Neural crest cell (in vitro differentiated cells): ENCODE measurements at places on chromosomes 3 and 15. TPM values are rescaled to one million over a fixed set of nuclear protein-coding genes. Genes with fewer than 3 reads are reported as not detected.

GRCh38 chr15:84908564-84908963 is 24.1 kb downstream of the SLC28A1 start:
- no peak for DNase-seq

DNA sequence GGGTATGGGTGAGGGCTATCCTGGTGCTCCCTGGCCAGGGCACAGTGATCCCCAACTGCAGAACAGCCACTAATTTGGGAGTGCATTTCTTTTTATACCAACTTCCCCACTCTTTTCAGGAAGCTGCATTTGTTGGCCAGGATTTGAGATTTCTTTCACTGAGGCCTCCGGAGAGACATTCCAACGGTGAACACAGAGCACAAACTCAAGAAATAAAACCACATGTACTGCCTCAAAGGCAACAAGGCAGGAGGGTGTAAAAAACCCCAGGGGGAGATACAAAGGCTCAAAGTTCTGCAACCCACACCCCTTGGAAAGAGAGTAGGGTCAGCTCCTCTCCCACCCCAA is 65.3 kb downstream of the CPN2 start:
- DNase-seq, result no peak

GRCh38 chr3:9862391-9863057 is 17.5 kb downstream of the CIDEC start:
- peak; percentile 63 for DNase-seq

DNA sequence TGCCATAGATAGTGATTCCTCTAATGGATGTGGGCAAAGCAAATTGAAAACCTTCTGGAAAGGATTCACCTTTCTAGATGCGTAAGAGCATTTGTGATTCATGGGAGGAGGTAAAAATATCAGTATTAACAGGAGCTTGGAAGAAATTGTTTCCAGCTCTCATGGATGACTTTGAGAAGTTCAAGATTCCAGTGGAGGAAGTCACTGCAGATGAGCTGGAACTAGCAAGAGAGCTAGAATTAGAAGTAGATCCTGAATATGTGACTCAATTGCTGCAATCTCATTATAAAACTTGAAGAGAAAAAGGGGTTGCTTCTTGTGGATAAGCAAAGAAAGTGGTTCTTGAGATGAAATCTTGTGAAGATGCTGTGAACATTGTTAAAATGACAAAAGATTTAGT is 88.0 kb upstream of the ACKR4 start:
- no peak for DNase-seq

GRCh38 chr3:155934230-155934629 is 63.8 kb downstream of the GMPS start:
- DNase-seq, result no peak

DNA sequence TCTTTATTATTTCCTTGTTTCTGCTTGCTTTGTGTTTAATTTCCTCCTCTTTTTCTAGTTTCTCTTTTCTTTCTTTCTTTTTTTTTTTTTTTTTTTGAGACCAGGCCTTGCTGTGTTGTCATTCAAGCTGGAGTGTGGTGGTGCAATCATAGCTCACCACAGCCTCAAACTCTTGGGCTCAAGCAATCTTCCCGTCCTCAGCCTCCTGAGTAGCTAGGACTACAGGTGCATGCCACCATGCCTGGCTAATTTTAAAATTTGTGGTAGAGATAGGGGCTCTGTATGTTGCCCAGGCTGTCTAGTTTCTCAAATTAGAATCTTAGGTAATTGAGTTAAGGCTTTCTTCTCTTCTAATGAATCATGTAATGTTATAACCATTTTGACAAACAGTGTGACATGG is 22.4 kb downstream of the SLMAP start:
- DNase-seq, result no peak

The GRIP2 gene
- total RNA-seq, result 3.2 and 3.6 TPM in 2 replicates

The DNAH12 gene
- total RNA-seq, result 0.09 and 0.34 TPM in 2 replicates

GRCh38 chr15:34754674-34755418 is at the start of gene GJD2:
Gene GJD2 (minus strand): TSS chr15:34754998. CDS start chr15:34754488, 510 bp downstream.
- DNase-seq, result no peak

DNA sequence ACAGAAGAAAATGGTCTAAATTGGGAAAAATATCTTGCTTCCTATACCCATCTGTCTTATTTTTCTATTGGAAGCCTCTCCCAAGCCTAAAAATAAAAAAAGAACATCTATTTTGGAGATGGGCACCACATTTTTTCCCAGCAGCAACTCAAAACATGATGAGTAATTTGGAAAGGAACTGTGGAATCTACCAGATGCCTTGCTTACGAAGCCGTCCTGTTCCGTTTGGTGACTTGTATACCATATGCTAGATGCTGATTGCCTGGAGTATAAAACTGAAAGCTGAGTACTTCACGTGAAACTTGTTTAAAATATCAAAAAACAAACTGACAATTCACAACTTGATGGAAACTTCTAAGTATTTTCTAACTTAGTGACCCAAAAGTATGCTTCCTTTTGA is 491.0 kb downstream of the ROBO2 start:
- no peak for DNase-seq

The MINAR1 gene
- total RNA-seq, result 1.9 and 2.0 TPM in 2 replicates

DNA sequence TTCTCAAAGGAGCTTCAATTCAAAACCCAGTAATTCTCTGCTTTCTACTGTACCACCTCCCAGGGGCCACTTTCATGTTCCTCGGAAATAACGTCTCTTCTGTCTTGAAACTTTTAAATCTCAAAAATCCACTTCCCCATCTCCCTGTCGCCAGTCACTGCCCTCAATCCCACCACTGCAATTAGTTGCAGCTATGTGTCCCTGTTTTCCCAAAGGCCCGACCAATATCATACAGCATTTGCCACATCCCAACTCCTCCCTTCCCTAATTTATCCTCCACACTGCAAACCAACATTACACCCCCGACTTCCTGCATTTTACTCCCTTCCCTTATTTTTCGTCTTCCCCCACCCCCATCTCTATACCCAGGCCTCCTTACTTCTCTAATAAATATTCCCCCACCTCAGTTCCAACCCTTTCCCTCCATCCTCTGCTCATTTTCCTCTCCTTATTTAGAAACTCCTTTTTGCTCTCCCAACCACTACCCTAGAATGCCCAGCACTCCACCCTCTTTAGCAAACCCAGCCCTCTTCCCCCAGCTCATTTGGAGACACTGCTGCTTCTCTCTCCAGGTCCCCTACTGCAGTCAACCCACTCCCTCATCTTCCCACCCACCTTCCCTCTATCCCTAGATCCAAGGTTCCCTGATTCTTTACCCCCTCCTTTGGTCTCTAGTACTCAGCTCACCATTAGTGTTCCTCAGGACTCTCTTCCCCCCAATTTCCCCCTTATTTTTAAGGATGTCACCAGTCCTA is 1.1 kb downstream of the NPTN start:
- DNase-seq, result no peak

GRCh38 chr15:100783760-100784492 is 95.7 kb upstream of the ALDH1A3 start:
- no peak for DNase-seq

DNA sequence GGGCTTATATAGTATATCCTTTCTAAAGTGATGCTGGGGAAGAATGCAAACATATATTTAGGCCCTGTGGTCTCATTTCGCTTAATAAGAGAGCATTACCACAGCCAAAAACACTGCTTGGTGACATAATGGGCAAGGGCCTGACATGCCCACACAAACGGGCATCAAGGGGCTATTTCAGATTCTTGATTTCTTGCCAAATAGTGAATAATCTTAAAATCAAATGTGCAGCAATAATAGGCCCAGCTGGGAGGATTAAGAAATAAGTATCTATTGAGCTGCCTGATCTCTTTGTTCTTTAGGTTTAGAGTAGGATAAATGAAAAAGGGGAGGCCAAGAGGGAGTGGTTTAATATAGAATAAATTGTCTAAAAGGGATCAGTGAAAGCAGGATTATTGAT is 241.0 kb upstream of the GBE1 start:
- DNase-seq, result no peak

The HAPLN3 gene
- 2.4 and 2.9 TPM in 2 replicates for total RNA-seq

The ZNF385D gene
- 2.1 and 2.2 TPM in 2 replicates for total RNA-seq

The SLC28A1 gene
- not detected in 2 replicates for total RNA-seq

DNA sequence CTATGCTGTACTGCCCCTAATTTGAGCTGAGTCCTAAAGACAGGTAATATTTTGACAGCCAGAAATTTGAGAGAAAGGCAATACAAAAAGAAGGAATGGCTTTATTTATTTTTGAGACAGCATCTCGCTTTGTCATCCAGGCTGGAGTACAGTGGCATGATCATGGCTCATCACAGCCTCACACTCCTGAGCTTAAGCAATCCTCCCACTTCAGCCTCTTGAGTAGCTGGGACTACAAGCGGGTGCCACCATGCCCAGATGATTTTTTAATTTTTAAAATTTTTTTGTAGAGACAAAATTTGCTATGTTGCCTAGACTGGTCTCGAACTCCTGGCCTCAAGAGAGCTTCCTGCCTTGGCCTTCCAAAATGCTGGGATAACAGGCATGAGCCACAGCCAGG is 77.4 kb upstream of the SLC4A7 start:
- no peak for DNase-seq

DNA sequence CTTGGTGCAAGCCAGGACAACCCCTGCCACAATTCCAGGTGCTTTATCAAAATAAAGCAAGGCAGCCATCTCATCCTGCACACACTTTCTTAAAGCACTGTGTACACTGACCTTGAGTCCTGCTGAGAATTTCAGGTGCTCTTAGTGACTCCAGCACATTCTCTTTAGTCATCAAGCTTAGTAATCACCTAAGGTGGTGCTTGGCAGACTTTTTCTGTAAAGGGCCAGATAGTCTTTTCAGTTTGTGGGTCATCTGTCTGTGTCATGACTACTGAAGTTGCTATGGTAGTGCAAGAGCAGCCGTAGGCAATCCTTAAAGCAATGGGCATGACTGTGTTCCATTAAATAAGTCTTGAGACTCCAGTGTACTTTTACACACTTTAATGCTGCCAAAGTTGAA is 36.4 kb downstream of the RIOX2 start:
- DNase-seq, result no peak

GRCh38 chr3:66956742-66957141 is 41.4 kb upstream of the KBTBD8 start:
- no peak for DNase-seq

DNA sequence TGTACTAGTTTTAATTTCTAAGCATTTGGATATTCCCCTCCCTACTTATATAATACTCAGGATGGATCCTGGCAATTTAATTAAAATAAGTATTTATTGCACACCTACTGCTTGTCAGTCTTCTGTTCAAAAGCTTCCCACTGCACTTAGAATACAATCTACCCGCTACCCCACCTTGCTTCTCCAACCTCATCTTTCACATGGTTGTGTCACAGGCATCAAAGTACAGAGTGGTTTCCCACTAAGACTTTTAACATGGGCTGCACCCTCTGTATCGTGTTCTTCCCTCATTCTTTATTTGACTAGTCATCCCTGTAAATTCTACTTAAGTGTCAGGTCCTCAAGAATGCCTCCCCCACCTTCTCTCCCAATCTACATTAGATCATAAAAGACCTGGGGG is 35.0 kb downstream of the RIOX2 start:
- no peak for DNase-seq
